ENCODE measurements at places on chromosomes 5 and 9. TPM values are rescaled to one million over a fixed set of nuclear protein-coding genes. Genes with fewer than 3 reads are reported as not detected.

Gene CBY3
- not detected for total RNA-seq

Gene PKN3
- 11.1 TPM for total RNA-seq

Gene CDK7
- 16.2 TPM for total RNA-seq

Gene PCDHGA11
- total RNA-seq = 5.1 TPM

Gene C9orf153
- 0.36 TPM for total RNA-seq

Gene CTNND2
- 8.0 TPM for total RNA-seq

Gene LURAP1L
- 6.6 TPM for total RNA-seq

Gene ALAD
- 45.4 TPM for total RNA-seq

Gene OR1J4
- total RNA-seq = not detected

- DNase-seq = no peak
Measured at GRCh38 chr9:114825126-114825795, 19.4 kb upstream of the TNFSF15 start.

DNA sequence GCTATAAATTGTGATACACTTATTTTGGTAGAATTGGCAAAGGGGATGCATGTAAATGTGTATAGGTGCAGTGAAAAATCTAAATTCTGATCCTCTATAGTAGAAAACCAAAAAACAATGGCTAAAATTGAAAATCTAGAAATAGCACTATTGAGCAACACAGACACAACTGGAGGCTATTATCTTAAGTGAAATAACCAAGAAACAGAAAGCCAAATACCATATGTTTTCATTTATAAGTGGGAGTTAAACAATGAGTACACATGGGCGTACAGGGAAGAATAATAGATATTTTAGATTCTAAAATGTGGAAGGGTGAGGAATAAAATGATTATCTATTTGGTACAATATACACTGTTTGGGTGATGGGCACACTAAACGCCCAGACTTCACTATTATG lies 183.2 kb upstream of the TUSC1 start:
- no peak for DNase-seq

- no peak for DNase-seq
Measured at GRCh38 chr9:134391319-134392231, 65.3 kb downstream of the RXRA start.

DNA sequence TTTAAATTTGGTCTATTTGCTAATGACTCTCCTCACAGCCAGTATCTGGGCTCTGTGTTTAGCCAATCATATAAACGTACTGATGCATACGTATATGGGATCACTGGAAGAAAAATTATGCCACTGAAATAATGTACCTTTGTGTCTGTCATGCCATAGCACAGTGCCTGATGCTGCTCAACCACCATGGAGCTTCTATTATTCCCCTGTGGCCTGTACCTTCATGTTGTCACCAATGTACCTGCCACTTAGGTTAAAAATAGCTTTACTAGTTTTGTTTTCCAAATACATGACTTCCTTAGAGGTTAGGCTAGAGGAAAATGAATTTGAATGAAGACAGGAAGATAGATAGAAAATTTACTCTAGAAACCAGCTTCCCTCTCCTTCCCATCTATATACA lies 34.6 kb downstream of the HACD4 start:
- no peak for DNase-seq

- no peak for DNase-seq
Measured at GRCh38 chr5:33332804-33333203, 108.0 kb upstream of the TARS1 start.

DNA sequence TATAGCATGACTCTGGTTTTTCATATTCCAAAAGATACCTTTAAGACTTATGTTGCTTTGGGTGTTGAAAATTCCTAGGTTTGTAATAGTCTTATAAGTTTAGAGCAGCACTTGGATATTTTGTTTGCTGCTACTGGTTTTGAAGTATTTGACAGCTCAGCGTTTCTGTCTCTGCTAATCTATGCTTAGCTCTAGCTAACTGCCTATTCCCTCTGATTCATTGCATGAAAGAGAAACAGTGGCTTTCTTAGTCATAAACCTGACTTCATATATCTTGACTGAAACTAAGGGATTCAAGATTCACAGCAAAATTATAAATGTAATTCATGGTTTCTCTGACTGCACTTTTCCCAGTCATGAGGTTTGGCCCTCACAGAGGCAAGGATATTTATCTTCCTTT lies 35.6 kb upstream of the ANXA1 start:
- no peak for DNase-seq

GRCh38 chr5:173538018-173538417 lies 78.4 kb downstream of the BOD1 start:
- DNase-seq = no peak

- DNase-seq = no peak
Measured at GRCh38 chr9:103301051-103301450, 305.9 kb downstream of the CYLC2 start.

DNA sequence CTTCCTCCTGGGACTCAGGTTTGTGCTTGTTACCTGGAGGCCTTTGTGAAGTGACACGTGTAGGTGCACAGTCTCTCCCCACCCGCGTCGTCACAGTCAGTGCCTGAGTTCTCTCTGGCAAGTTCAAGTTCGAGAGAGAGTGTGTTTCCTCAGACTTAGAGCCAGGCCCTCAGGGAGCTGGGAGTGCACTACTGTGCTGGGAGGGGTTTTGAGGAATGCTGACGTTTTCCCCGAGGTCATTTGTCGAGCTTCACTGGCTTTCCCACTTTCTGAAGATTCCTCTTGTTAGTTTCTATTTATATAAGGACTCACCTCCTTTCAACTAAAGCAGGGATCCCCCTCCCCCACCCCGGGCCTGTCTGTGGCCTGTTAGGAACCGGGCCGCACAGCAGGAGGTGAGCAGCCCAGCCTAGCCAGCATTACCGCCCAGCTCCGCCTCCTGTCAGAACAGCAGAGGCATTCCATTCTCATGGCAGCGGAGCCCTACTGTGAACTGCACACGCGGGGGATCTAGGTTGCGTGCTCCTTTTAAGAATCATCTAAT lies 209.2 kb downstream of the DIRAS2 start:
- peak; percentile 70 for DNase-seq

GRCh38 chr9:114115654-114116125 lies 16.6 kb upstream of the KIF12 start:
- no peak for DNase-seq

DNA sequence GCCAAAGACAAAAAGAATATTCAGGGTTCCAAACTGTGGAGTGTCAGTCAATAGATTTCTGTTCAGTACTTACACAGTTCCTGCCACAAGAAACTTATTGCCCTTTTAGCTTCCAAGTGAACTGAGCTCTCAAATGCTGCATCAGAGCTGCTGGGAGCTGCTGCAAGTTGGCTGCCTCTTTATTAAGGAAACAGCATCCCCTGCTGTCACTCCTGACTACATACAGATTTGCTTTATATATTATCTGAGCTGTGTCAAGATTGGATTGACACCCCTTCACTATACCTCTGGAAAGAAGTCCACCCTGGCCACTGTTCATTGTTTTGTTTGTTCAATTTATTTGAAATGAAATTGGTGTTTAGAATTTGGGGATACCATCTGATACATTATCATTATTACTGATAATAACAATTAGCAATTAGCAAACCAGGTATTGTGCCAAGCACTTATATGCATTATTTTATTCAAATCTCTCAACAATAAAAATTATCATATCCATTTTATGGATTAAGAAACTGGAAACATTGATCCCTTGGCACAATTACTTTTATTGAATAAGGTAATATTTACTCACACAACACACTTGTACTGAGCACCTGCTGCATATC lies 16.4 kb upstream of the C5orf58 start:
- DNase-seq = no peak

DNA sequence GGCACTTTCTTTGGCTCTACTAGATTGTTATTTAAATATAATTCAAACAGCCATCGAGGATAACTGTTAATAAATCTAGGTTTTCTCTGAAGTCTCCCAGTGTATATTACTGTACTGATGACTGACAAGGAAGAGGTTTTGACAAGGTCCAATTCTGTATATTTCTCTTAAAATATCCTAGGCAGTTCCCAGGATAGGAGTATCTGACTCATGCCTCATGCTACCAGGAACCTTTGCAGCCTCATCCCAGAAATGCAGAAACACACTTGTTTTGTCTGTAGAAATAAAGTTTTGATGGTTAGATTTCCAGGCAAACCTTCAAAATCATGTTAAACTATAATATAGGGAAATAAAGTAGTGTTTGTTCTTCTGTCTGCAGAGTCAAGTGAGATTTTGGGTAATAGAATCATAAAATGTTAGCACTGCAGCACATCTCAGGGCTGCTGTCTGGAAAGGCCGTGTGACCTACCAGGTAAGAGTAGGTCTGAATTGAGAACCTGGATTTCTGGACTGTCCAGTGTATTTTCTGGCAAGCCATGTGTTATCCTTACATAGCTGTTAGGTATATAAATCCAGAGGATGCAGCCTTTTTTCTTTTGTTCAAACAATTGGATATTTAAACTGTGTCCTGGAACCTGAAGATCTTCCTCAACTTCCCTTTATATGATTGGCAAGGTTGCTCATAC lies 8.3 kb downstream of the UBE2D2 start:
- DNase-seq = no peak

GRCh38 chr5:91006713-91007112 lies 376.4 kb downstream of the ARRDC3 start:
- DNase-seq = no peak

GRCh38 chr9:19998153-19998552 lies 209.3 kb upstream of the SLC24A2 start:
- DNase-seq = no peak

DNA sequence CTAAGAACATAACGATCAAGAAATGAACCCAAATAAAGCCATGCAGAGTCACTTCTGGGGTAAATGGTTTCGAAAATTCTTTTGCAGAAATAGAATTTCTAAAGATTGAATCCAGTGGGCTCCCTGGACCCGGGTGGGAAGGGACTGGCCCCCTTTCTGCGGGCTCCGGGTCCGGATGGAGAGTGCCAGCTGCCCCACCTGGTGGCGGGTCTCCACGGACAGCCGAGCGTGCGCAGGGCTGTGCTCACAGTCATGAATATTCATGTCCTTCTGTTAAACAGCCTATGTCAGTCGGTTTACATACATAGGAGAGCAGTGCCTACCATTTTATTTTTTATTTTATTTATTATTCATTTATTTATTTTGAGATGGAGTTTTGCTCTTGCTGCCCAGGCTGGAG lies 4.7 kb upstream of the PPP1R26 start:
- DNase-seq = no peak

GRCh38 chr5:169029037-169029436 lies 271.9 kb downstream of the SLIT3 start:
- DNase-seq = no peak

DNA sequence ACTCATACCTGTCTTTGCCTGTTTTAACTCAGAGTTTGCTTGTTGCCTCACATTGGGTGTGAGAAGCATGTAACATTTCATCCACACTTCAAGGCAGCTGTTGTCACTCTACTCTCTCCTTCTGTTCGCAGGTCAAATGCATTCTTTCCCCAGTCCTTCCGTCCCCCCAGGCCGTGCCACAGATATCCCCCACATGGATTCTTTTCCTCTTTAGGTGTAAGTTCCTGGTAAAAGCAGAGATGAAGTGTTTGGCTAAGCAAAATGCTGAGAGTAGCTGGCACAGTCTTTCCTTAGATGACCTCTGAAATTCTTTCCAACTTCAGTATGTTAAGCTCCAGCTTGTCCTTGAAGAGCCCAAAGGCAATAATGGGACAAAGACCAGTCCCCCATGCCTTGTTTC lies 328.2 kb downstream of the SLIT3 start:
- no peak for DNase-seq

- DNase-seq = peak; percentile 72
Measured at GRCh38 chr5:151264113-151264512, 11.1 kb downstream of the GM2A start.

- no peak for DNase-seq
Measured at GRCh38 chr5:10400831-10401230, 40.8 kb upstream of the ROPN1L start.
